ENCODE measurements at places on chromosomes 4 and X.
A peak's percentile ranks its signal among the peaks of the same experiment; 100 is the strongest.

DNA sequence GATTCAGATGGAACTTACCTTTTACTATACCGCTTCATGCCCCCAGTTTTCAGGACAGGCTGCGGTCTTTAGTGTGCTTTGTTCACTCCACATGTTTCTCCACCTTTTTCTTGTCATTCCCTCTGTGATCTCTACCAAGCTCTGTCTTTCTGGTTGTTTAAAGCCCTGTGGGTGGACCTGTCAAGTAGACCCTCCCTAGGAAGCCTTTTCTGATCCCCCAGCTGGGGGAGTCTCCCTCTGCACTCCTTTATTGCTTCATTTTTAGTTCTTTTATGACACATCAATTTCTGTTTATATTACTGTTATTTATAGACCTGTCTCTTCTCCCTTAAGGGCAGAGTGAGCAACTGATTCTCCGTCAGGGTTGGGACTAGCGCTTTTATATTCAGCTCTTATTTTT lies 150.2 kb downstream of the C4orf33 start:
- DNase-seq, result no peak

DNA sequence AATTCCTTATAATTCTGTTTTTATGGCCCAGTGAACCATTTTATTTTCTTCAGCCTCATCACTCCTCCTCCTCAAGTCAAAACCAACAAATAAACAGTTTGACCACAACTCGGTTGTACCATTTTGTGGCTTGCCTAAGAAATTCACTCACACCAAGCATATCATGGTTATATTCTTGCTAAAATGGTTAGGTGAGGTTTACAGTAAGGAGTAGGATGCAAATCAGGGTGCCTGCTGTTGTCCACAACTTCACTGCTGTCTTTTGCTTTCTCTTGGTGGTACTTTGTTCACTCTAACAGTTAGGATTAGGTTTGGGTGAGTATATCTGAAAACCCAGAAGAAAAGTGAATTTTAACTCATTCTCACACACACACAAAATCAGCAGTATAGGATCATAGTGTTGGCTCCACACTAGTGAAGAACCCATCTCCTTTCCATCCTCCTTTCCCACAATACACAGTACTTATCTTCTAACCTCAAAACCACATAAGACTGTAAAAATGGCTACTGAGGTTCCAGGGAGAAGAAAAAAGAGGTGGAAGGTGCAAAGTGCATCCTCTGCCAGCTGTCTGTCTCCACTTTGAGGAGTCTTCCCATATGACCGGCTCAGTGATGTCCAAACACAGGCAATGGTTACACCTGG lies 368.8 kb downstream of the STPG2 start:
- DNase-seq, result no peak

- peak; percentile 26 for DNase-seq
These were observed 2.1 kb downstream of the LEF1 start for GRCh38 chr4:108166441-108167315.

DNA sequence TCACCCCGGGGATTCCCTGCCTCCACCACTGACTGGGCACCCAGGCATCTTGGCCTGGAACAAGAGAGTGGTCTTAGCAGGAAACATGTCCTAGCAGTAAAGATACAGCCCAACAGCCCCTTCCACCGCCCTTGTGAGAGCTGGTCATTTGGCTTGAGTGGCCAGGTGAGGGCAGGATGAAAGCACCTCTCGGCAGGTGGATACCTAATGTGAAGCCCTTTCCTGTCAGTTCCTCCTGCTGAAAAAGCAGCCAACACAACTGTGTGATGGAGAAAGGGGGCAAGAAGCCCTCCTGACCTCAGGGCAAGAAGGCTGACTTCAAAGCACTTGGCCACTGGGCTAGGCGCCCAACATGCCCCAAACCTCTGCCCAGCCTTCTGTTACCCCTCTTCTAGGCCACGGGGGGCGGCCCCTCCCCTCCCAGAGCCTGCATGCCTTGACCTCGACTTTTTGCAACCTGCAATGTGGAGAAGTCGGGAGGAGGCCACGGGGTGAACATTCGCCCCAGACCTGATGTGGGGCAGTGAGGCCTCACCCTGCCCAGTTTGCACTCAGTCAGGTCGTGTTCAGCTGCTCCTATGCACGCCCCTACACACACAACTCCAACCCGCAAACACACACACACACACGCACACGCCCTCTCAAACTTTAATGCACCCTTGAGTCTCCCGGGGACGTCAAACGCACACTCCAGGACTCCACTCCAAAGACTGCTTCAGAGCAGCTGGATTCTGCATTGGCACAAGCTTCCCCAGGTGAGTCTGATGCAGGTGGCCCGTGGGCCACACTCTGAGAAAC lies 1.1 kb downstream of the LGI2 start:
- no peak for DNase-seq

DNA sequence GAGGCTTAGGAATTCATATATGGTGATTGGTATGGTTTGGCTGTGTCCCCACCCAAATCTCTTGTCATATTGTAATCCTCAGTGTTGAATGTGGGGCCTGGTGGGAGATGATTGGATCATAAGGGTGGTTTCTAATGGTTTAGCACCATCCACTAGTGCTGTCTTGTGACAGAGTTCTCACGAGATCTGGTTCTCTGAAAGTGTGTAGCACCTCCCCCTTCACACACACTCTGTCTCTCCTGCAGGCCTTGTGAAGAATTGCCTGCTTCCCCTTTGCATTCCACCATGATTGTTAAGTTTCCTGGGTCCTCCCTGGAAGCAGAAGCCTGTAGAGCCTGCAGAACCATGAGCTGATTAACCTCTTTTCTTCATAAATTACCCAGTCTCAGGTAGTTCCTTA lies 135.8 kb upstream of the FAT1 start:
- DNase-seq, result no peak

- peak; percentile 85 for DNase-seq
These were observed 33.0 kb downstream of the HCCS start for GRCh38 chrX:11143931-11144678.

DNA sequence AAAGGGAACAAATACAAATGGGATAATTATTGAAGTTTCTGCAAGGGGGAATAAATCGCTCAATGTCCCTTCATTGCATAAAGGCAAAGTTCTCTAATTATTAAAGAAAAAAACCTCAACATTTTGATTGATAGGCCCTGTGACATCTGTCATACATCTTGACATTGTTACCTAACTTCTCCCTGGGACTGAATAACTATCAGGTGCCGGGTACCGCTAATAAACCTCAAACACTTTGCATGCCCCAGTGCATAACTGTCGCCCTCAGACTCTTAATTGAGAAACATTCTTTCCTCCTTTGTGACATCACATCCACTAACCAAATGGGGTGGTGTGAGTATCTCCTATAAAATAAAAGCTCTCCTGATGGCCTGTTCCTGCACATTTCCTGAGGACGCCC lies at the start of gene ADAM29:
TSS of gene ADAM29 (plus strand) at position 301 of the 400 bp plus-strand sequence. CDS start 57,168 bp downstream, outside the sequence.
- DNase-seq, result no peak

DNA sequence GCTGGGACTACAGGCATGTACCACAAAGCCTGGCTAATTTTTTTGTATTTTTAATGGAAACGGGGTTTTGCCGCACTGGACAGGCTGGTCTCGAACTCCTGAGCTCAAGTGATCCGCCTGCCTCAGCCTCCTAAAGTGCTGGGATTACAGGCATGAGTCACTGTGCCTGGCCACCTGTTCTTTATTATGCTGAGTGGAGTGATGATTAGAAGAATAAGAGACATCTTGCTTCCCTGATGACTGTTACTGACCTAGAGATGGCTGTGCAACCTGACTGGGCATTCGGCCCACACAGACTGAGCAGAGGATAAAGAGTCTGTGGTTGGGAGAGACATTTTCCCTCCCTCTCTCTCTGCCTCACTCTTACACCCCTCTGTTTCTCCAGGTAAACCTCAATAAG lies 56.7 kb downstream of the SPINK2 start:
- DNase-seq, result peak; percentile 95

DNA sequence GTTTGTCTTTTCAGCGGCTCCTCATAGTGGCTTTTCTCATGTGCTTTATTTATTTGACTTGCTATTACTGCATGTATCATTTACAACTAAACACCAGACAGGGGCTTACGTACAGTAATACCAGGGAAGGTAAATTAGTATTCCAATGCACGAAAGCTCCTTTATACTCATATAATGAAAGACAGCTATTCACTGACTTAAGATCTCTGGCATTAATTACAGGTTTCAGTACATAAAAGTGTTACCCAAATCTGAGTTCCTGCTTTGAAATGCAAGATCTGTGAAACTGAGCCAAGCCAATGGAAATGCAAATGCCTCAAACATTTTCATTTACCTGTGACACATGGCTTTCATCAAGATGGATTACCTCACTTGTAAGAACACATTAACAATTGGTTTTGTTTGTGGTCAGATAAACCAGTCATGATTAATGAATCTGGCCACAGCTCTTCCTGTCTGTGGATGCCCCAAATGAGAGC lies 107.2 kb downstream of the ANAPC4 start:
- DNase-seq, result no peak

GRCh38 chr4:116395408-116395807 lies 690.0 kb downstream of the TRAM1L1 start:
- no peak for DNase-seq

DNA sequence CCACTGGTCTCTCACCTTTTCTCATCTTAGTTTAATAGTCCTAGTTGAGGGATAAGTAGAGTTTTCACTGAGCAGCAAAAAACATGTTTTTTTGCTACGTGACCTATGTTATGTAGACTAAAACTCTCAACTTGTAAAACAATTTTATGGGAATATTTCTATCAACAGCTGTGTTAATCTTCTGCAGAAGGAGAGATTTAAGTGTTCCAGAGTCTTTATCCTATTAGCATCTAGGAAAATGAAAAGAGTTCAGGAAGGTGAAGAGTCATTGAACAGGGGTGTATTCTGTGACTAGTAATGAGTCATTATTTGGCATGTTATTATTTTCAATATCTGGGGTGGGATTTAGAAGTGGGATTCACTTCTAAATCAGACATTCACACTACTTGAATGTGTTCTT lies 41.9 kb downstream of the RRAGB start:
- no peak for DNase-seq

DNA sequence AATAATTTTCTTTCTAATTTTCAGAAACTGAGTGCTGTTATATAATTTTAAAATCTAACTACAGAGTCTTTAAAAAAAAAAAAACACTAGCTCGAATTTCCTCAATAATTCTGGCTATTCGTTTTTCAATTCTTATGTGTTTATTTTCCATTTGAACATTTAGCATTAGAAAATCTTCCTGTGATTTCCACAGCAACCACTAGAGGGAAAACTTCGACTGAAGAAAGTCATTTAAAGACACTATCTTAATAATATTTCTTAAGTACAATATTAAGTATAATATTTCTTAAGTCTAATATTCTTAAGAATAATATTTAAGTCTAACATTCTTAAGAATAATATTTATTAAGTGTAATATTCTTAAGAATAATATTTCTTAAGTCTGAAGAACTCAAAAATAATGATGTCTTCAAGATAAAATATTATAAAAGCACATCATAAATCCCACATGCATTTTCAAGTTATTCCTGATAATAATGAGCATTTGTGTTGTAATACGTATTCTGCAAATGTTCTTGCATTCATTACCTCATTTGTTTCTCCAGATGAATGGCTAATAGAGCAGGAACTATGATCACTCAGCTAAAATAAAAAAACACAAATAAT lies 118.4 kb upstream of the WDR17 start:
- DNase-seq, result peak; percentile 44

- peak; percentile 93 for DNase-seq
These were observed 3.3 kb downstream of the IL13RA1 start for GRCh38 chrX:118730500-118731247.

DNA sequence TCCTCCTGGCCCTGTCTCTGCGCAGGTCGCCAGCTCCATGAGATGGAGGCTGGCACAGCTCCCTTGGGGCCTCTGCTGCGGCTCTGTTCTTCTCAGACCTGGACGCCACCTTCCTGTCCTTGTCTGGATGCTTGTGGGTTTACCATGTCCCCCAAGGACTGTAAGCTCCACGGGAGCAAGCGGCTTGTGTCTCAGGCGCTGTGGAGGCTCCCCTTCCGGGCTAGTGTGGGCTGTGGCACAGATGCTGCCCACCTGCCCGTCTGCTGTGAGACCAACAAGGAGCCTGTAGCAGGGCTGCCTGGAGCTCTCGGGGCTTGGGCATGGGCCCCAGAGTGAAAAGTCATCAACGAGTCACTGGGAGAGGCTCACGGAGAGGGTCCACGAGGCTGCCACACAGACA lies 25.2 kb downstream of the NAT8L start:
- DNase-seq, result peak; percentile 19

DNA sequence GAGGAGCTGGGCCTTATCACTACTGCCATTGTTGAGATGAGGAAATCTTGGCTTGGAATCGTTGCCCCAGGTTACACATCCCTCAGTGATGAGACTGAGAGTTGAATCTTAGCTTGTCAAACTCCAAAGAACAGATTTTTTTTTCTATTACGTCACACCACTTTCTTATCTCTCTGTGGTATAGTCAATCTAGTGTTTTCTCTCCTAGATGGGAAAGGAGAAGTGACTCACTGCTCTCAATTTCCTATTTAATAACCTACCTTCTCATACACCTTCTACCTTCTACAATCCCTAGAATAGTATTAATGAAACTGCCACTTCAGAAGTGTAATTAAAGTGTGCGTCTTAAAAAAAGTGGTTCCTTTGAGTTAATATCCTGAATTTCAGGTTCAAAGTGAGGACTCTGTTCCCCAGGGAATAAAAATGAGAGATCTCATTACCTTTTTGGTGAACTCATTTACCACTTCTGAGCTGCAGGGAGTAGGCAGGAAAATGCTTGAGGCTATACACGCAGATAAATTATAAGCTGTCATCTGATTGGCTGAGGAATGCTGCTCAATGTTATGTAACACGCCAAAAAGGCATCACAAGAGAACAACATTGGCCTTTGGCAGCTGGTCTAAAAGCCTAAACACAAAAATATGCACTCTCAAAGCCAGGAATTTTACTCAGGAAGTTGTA lies 59.3 kb downstream of the MAD2L1 start:
- peak; percentile 70 for DNase-seq

DNA sequence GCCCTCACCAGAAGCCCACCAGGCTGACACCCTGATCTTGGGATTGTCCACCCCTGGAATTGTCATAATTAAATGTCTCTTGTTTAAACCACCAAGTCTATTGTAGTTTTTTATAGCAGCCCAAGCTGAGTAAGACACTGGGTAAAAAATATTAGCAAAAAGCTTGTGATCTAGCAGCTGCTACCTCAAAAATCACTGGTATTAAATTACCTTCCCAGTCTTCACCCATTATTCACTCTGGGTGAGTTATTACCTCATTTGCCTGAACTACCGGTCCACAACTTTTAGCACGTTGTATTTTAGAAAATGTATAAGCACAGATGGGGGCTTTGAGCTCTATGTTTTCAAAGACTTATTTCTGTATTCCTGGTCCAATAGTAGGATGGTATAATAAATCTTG lies 12.0 kb upstream of the TRIM61 start:
- no peak for DNase-seq

DNA sequence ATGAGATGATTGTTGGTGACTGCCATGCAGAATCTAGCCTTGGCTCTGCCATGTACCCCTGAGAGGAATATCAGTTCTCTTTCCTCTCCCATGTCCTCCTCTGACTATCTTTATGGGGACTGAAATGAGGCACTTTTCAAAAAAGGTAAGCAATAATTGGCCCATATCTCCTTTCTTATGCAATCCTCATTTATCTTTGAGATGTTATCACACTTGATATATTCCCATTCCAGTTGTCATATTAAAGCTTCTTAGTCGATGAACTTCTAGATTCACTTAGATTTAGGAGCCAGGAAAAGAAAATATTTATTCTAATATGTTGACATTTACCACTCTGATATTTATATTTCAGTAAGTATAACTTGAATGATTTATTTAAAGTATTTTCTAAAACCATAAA lies 55.3 kb upstream of the CXCL8 start:
- no peak for DNase-seq

- no peak for DNase-seq
These were observed 159.9 kb downstream of the MGST2 start for GRCh38 chr4:139825523-139826014.

- DNase-seq, result no peak
These were observed 37.9 kb upstream of the MXRA5 start for GRCh38 chrX:3384327-3384726.

- DNase-seq, result peak; percentile 36
These were observed 1.7 kb downstream of the FRAS1 start for GRCh38 chr4:78058591-78059523.
